ENCODE measurements at places on chromosomes 12 and 14.

DNA sequence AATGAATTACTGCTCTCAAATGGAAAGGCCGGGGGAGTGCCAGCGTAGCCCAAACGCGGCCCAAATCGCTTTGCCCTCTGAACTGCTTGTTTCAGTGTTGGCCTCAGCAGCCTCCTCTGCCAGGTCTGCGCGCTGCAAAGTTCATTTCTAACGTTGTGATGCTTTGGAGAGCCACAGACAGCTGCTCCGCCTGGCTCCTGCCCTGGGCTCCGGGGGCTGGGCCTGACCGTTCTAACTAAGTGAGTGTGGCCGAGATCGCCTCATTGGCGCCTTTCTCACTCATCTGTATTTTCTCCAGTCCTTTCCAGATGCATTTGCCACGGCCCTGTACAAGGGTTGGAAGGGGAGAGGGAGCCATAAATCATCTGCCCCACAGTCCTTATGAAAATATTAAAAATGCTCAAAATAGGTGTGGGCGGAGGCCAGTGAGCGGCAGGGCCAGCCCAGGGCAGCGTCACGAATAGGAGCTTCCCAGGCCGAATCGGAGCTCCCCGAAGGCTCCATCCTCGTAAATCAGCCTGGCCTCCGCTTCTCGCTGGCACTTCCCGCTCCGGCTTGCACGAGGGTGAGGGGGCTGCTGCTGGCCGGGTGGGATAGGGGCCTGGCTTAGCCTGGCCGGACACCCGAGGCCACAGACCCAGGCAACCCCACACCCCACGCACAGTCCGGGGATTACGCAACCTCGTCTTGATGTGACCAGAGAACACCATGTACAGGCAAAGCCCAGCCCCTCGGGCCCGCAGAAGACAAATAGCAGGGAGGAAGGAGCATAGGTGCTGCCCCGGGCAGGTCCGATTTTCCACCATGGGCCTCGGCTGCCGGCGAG, 196.6 kb upstream of the DIO3 start:
- no peak for DNase-seq

DNA sequence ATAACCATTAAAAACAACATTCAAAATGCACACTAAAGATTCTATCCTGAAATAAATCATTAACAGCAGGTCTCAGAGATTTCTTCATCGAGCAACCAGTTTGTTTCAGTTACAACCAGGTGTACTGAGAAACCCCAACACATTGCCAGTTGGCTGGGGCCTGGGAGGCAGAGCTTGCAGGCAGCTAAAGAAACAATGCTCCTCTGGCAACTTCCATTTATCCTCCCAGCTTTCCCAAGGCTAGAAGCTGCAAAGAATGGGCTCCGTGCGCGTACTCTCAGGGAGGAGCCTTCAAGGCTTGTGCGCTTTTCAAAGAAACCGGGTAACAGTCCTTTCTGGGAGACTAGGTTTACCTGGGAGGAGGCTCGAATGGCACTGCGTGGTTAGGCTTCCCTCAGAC, 181.6 kb downstream of the MSRB3 start:
- no peak for DNase-seq

- no peak for DNase-seq
These were observed 534.2 kb upstream of the MIS18BP1 start for GRCh38 chr14:45787167-45787566.

- DNase-seq, result no peak
These were observed 3.0 kb upstream of the CLEC2B start for GRCh38 chr12:9872162-9872561.

- DNase-seq, result no peak
These were observed at the start of gene CCER1 for GRCh38 chr12:90954921-90955320. TSS of gene CCER1 (minus strand) at chr12:90955176. CDS start at chr12:90954742, 434 bp downstream.

DNA sequence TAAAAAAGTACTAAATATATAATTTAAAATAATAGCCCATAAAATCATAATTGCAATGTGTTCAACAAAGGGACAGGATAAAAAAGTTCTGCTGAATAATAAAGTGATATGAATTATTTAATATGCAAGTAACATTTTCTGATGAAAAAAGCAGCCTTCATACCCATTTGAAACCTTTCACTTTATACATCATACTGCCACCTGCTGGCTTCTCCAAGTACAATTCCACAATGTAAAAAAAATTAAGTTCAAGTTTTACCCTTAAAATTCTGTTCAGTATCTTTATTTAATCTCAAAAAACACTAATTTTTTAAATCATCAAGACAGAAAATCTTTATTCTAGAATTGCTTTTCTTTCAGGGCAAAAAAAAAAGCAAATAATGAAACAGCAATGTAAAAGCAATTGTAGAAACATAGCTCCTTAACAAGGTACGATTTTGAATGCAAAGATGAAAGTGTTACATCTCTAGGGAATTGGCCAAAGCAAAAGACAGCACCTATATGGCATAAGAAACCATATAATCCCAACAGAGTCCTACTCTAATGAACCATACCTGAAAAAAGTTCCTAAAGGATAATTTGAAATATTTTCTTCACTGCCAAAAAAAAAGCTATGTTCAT, 15.0 kb downstream of the MDM1 start:
- no peak for DNase-seq

DNA sequence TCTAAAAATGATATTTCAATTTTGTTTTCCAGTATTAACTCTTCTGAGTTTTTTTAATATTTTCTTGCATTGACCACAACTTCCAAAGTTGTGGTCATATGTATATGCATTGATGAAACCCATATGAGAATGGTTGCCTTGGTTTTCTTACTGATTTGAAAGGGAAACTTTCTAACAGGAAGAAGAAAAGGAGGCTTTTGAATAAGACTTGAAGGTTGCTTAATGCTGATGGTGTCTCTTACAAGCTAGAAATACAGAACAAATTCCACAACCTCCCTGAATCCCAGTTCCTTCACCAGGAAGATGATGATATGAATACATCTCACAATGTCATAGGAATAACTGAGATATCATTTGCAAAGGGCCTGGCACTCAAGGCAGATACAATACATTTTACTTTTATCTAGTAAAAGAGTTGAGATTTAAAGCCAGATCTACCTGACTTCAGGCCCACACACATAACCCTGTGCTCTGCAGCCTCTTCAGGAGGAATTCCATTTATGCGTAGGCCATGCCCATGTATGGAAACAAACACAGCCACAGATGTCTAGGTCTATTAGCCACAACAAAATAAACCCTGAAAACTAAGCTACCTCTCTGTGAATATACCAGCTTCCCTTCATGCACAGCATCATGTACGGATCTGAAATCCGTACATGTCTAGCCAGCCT, 165.4 kb upstream of the PLEKHG7 start:
- no peak for DNase-seq

DNA sequence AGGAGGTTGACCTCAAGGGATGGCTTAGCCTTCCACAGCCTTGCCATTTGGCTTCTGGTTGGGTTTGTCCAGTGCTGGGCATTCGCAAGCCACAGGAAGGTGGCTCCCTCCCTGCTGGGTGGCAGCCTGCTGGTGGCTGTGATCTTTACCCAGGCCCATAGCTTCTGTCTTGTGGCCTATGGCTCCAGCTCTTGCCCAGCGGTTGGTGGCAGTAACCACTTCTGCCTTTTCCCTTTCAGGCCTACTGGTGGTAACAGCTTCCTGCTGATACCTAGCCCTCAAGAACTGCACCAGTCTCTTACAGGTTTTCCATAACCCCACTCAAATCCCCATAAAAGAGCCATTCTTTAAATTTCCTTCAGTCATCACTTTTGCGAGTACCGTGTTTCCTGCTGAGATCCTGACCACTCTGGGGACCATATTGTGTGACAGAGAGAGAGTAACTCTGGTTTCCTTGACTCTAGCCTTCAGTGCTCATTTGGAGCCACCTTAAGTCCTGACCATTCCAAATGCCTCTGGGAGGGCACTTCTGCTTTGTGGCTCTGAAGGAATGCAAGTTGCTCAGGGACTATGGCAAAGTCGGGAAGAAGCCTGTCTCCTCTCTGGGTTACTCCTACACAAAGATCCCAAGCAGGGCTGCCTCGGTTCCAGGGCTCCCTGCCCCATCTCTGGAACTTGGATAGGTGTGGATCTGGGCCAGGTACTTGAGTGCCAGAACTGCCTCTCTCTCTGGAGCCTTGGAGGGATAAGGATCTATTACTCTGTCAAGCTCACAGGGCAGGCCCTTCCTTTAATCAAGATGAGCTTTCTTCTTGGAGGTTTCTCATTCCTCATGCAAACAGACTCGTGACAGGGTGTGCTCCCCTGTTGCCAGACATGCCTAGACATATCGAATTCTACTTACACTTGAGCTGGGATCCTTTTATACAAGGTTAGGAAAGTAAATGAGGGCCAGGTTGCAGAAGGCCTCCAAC, 2.9 kb upstream of the NYNRIN start:
- no peak for DNase-seq

- no peak for DNase-seq
These were observed 15.7 kb downstream of the FOXG1 start for GRCh38 chr14:28782301-28782700.

DNA sequence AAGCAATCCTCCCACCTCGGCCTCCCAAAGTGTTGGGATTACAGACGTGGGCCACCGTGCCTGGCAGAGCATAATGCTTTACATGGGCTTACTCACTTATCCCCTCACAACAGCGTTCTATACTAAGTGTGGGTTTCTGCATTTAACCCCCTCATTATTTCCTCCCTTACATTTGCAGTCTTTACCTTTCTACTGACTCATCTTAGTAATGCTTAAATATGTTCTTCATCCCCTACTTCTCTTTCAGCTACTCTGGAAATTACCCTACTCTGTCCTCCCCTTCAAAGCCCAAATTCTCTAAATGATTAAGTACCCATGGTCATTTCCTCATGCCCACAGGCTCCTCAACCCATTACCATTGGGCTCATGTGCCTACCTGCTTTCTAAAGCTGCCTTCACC, 40.7 kb downstream of the NKX2-1 start:
- no peak for DNase-seq

DNA sequence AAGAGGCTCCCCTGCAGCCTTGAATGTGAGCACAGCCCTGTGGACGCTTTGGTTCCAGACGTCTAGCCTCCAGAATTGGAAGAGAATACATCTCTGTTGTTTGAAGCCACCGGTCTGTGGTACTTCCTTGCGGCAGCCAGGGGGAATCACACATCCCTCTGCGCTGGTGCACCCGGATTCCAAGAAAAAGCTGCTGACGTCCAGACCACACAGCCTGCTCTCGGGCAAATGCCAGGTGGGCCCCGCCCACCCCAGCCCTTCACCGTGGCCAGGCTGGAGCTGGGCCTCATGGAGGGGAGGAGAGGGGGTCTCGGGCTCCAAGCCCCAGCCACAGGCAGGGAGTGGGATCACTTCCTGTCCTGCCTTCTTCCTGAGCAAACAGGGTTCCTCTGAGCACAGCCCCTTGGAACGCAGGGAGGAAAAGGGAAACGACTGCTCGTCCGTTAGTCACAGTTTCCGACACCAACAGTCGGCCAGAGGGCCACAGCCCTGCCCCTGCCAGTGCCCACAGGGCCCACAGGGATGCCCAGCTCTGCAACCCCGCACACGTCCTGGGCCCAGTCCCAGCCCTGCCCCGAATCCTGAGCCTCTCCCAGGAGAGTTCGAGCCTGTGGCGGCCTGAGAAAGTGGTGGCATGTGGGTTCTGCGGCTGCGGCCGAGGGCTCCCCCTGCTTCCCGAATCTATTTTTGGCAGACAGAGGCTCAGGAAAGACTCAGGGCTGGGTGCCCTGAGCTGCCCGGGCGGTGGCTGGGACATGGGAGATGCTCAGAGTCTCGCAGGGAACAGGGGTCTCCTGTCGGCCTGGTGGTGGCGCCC, 85.3 kb downstream of the RFLNA start:
- DNase-seq, result no peak

GRCh38 chr14:75514673-75515628, 7.3 kb upstream of the BATF start:
- no peak for DNase-seq

DNA sequence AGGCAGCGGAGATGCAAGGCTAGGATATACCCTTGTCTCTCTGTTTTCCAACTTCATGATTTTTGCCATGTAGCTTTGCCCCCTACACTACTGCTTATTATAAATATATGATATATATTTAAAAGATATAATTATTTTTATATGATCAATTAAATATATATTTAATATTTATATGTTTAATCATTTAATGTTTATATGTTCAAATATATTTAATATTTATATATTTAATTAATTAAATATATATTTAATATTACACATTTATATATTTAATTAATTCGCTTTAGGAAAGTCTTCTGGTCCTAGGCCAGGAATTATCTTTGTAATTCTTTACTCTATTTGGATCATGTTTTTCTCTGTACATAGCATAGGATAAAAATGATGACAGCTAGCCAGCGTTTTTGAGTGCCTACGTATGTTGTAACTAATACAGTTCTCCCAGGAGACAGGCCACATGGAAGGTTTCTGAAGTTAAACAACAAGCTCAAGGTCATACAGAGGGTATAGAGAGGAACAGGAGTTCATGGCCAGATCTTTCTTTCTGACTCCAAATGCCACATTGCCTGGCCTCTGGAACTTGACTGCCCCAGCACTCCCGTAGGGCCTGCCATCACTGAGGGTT, 192.5 kb downstream of the KCNA5 start:
- no peak for DNase-seq
